NCI-H187 treated with DMSO at 0.1 percent for 48 hours (cell line): ENCODE measurements at places on chromosomes 2 and 18.

GRCh38 chr2:233925402-233925801 lies 8.2 kb downstream of the TRPM8 start:
- no peak for DNase-seq

- DNase-seq, result no peak
These were observed 449.7 kb upstream of the CWC22 start for GRCh38 chr2:180456801-180457200.

DNA sequence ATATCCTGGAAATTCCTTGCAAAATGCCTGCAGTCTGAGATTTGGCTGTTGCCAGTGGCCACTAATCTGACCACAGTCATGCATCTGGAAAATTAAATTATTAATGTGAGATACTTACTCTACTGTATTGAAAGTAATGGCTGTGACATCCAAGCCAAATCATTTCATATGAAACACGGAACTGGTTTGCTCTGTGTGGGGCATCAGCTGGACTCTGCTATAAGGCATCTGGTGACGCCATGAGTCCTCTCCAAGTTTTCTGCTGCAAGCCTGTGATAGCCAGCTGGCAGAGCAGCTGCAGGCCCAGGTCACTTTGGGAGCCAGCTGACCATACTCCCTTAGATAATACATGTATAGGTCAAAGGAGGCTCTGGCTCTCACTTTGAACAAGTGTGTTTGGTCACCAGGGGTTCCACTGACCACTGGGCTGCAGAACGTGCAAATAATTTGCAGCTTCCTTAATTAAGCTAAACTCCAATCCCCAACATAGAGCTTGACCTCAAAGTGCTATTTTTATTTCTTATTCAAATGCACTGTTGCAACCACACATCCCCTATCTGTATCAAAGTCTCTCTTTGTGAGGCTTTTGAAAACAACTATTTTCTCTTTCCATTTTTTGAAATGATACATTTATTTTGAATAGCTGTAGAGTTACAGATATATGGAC lies 152.9 kb downstream of the NCKAP5 start:
- DNase-seq, result no peak

DNA sequence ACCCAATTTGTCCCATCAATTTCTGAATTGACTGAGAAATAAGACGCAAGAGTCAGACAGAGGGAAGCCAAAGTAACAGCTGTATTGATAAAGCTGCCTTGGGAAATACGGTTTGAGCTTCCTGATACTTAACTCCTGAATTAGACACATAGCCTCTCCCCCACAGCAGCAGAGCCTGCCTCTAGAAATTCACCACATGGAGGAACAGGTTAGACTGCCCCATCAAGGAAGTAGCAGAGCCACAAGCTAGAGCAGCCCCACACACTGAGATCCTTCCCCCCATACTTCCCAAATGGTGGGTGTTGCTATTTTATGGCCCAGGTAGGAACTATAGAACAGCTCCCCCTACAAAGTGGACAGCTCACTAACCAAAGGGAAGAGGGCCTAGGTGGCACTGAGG lies 220.0 kb downstream of the SMAD2 start:
- DNase-seq, result no peak

GRCh38 chr2:100482741-100483140 lies 12.5 kb downstream of the NMS start:
- DNase-seq, result no peak

GRCh38 chr2:116413659-116414058 lies 1400.8 kb upstream of the DDX18 start:
- no peak for DNase-seq

GRCh38 chr2:241037498-241037897 lies 39.1 kb downstream of the SNED1 start:
- DNase-seq, result no peak

DNA sequence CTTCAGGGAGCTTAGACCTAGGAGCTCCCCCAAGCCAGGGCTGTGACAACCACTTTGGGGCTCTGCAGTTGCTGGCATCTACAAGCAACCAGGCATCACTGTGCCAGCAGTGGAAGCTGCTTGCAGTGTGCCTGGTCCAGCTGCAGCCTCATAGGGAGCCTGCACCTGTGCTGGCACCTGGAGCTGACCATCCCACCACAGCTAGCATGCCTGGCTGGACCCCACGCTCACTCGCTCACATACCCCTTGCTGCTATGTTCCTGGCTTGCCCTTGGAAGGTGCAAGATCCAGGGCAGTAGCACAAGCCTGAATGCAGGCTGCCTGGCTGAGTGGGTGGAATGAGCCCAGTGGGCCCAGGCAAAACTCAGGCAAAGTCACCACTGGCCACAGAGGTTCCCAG lies 82.5 kb downstream of the ZNF804A start:
- no peak for DNase-seq

DNA sequence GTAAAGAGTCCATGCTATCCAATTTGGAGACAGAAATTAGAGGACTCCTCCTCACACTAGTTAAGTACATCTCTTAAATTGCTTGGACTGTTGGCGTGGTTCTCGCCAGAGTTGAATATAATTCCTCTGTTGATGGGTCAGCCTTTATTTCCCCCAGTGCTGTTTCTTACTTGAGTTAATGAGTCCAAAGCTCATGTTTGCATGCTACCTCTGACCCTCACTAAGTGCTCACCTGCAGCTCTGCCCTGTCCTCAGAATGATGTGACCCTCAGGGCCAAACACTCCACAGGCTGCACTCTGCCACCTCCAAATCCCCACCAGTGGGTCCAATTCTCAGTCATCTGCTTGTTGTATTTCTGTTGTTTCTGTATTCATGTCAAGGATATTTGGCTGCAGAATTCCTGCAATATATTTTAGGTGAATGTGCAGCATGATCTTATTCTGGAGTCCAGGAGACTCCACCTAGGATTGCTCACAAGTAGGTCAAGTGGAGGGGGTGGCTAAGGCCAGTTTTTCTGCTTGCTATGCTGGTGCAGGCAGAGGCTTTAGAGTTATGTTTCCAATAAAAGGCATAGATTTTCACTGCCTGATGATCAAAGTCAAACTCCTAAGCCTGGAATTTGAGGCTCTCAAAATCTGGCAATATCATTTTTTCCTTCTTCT lies 37.8 kb downstream of the RDH14 start:
- DNase-seq, result no peak

GRCh38 chr2:173159791-173160463 lies 84.3 kb downstream of the MAP3K20 start:
- no peak for DNase-seq
